Left hindlimb (tissue), 1 donor: ENCODE measurements at places on chromosomes 7 and 10.

DNA sequence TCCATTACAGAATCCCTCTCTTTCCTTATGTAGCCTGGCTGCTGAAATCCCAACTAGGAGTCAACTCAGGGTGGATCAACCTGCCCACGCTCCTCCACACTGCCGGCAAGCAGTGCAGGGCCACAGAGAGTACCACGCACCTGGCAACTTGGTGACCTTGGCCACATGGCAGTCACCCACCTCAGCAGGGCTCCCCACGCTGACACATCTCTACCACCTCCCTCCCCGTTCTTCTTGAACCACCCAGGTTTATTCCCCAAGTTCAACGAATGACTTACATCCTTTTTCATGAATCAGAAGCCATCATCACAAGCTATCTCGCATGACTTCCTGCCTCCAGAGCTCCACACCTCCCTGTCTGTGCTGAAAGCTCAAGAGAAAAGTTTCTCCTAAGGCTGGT, 153.4 kb downstream of the GRID1 start:
- no peak for DNase-seq

DNA sequence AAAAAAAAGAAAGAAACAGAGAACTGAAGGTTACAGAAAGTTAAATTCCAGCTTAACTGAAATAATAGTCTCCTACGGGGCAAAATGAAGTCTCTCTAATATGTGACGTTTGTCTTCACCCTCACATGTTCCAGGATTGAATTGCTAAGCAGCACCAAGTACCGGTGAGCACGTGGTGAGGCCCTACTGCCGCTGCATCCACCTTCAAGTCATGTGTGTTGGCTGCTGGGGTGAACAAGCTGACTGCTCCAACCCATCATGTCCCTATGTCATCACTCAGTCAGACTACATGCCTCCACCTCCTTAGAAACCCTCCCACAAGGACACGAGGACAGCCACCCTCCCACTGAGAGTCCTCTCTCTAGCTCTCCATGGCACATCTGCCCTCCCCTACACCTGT, 35.4 kb upstream of the NPFFR1 start:
- DNase-seq: no peak

- peak; percentile 50 for DNase-seq
Observed at GRCh38 chr7:131692131-131692960, 135.9 kb upstream of the PODXL start.

GRCh38 chr10:37906382-37906781, 49.0 kb upstream of the ZNF248 start:
- DNase-seq: no peak

GRCh38 chr10:31133792-31134310, 102.2 kb upstream of the ZNF438 start:
- peak; percentile 92 for DNase-seq

DNA sequence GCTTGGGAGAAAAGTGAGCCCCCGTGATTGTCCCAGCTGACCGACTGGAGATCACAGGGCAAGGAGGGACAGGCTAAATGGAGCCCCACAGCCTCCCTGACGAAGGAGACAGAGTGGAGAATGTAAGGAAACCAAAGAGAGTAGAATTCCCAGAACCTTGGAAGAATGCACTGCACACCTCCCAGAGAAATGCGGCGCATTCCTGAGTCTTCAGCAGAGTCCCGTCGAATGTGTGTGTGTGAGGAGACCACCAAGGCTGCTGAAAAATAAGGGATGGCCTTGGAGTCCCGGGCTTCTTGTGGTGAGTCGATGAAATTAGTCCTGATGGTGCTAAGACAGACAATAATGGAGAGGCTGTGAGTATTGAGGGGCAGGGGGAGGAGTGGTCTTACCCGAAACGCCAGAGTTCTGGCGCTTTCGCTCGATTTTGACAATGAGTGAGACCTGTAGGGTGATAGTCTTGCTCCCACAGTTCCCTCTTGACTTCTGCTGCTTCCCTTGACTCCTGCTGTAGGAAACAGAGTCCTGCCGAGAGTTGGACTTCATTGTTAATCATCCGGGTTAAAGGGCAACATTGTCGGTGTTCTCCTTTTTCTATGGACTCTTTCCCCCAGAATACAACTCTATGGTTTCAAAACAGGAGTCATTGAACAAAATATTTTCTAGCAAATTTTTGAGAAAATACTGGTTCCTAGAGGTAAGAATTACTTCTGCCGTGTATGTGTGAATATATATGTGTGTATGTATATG, 103.2 kb downstream of the CNNM2 start:
- no peak for DNase-seq

GRCh38 chr7:110827936-110828335, 263.0 kb upstream of the LRRN3 start:
- DNase-seq: no peak

DNA sequence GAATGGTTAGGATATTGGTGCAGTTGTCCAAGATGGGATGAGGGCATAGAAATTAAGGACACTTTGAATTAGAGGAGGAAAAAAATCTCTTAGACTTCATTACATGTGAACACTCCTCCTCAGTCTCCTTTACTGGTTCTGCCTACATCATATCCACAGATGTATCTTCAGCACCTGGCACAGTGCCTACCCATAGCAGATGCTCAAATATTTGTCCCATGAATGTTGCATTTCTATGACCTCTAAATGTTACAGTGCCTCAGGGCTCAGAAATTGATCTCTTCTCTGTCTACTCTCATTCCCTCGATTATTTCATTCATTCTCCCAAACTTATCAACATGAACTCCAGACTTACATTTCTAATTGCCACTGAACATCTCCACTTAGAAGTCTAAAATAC, 17.1 kb downstream of the CNNM1 start:
- DNase-seq: no peak

DNA sequence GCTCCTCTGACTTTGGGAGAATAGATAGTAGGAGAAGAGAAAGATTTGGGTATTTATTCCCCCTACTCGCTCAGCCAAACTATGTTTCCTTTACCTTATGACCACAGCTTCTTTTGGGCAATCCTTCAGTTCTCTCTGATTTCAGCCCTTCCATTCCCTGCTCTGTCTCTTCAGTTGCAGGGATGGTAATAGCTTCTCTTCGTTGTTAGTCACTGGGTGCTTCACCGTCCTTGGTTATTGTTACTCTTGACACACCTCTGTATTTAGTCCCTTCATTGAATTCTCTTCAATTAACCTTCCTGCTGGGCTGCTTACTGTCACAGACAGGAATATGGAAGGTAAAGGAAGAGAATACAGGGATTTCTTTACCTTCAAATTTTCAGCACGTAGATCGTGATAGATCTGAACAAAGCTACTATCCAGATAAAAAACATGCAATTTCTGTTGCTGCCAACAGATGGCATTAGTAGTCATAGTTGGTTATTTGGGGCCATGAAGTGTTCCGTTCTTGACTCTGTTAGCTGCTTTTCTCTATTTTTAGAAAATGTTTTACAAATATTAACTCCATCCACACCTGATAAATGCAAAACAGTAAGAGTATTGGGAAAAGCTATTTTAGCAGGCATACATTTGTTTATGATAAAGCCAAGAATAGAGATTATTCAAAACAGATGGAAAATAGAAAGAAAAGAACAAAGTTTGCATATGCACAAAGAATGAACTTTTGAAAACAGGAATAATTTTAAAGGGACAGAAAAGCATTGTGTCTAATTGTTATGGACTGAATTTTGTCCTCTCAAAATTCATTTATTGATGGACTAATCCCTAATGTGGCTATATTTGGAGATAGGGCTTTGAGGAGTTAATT, 14.0 kb upstream of the PTTG1IP2 start:
- no peak for DNase-seq
